ENCODE measurements at places on chromosomes 12 and 14. TPM values are rescaled to one million over a fixed set of nuclear protein-coding genes. Genes with fewer than 3 reads are reported as not detected.

DNA sequence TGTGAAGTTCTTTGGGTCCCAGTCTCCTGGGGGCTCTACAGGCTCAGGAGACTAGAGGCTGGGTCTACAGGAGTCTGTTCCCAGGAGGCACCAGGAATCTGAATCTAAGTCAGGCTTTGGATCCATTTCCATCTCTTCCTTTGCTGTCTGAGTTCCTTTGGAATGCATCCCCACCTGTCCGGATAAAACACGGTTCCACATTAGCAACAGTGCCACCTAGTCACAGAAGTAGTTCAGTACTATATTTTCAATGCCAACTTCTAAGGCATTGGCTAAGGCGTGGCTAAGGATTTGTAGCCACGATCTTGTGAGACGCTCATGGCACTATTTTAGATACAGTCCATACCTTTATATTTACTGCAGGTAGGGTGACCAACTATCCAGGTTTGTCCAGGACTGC is 15.1 kb downstream of the ZC2HC1C start:
- H3K4me3 ChIP-seq, result no peak overlapping the region
- DNase-seq, result no peak
- no peaks in the 10 kb centered on the region for H3K27me3 ChIP-seq
- H3K36me3 ChIP-seq, result peaks cover 41% of the 10 kb centered on the region
- H3K27ac ChIP-seq, result no peak overlapping the region
- H3K4me1 ChIP-seq, result no peaks in the 10 kb centered on the region

GRCh38 chr12:104641862-104642261 is 185.1 kb downstream of the CHST11 start:
- peaks cover 61% of the 10 kb centered on the region for H3K36me3 ChIP-seq
- H3K4me1 ChIP-seq, result peaks cover 44% of the 10 kb centered on the region
- no peak overlapping the region for H3K27ac ChIP-seq
- no peak overlapping the region for H3K4me3 ChIP-seq
- no peak for DNase-seq

GRCh38 chr12:122062832-122063693 is 15.5 kb upstream of the MLXIP start:
- peaks cover 8% of the 10 kb centered on the region for H3K4me1 ChIP-seq
- H3K27me3 ChIP-seq, result no peaks in the 10 kb centered on the region
- no peaks in the 10 kb centered on the region for H3K36me3 ChIP-seq
- DNase-seq, result no peak
- H3K27ac ChIP-seq, result no peak overlapping the region

Gene ZBTB42
- total RNA-seq, result 5.5 TPM

DNA sequence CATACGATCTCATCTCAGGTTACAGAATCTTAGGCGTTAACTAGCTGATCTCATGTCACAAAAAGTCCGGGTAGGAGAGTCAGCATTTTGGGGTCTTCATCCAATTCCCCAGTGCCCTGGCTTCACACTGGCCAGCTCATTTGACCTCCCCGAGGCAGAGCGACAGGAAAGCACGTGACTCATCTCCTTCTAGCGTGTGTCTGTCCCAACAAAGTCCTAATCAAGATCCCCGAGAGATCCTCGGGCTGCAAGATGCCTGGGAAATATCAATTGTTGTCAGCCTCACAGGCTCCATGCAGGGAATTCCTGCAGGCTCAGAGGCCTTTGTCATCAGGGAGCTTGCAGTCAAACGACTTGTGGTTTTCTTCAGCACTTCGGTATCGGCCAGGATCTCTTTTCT is 57.5 kb downstream of the ZNF664 start:
- H3K4me1 ChIP-seq, result no peaks in the 10 kb centered on the region
- no peak for DNase-seq
- H3K27ac ChIP-seq, result no peak overlapping the region
- no peak overlapping the region for H3K4me3 ChIP-seq
- H3K27me3 ChIP-seq, result peaks cover 4% of the 10 kb centered on the region
- no peaks in the 10 kb centered on the region for H3K36me3 ChIP-seq

- H3K4me3 ChIP-seq, result no peak overlapping the region
- H3K36me3 ChIP-seq, result no peaks in the 10 kb centered on the region
- H3K4me1 ChIP-seq, result no peaks in the 10 kb centered on the region
- H3K27ac ChIP-seq, result no peak overlapping the region
- no peak for DNase-seq
Measured at GRCh38 chr12:118982302-118982701, 961 bp downstream of the SRRM4 start.

- H3K27ac ChIP-seq, result peak overlapping the region; percentile 85
- no peaks in the 10 kb centered on the region for H3K27me3 ChIP-seq
- H3K4me1 ChIP-seq, result peaks cover 48% of the 10 kb centered on the region
- H3K36me3 ChIP-seq, result peaks cover 54% of the 10 kb centered on the region
Measured at GRCh38 chr14:50736932-50737419, 68.9 kb upstream of the SAV1 start.

Gene IQSEC3
- total RNA-seq, result 2.2 TPM

DNA sequence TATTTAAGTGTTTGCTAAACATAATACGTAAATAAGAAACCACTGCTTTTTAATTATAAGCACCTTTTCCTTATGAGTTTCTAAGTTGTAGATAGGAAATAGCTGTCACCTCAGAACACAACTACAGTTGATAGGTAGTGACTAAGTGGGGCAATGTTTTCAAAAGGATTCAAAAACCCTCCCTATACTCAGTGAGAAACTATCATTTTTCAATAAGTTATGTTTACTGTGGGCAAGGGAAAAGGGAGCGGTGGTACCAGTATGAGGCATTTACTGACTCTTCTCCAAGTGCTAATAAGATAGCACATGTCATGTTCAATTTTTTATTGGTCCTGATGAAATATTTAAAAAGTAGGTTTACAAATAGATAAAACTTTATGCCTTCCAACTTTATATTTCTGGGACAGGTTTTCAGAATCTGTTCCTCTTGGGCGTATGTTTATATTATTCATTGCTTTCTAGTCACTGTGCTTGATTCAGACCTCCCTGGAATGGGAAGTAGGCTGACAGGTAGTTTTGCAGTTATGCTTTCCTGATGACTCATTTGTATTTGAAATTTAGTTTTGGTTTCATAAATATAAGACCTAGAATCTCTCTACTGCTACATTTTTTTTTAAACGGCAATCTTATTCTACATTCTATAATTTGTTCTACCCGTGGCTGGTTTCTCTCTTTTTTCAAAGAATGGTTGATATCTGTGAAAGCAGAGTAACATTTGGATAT is 153.1 kb downstream of the TMEM117 start:
- peak overlapping the region; percentile 7 for H3K27ac ChIP-seq
- H3K36me3 ChIP-seq, result no peaks in the 10 kb centered on the region
- H3K4me1 ChIP-seq, result peaks cover 9% of the 10 kb centered on the region
- H3K27me3 ChIP-seq, result no peaks in the 10 kb centered on the region

DNA sequence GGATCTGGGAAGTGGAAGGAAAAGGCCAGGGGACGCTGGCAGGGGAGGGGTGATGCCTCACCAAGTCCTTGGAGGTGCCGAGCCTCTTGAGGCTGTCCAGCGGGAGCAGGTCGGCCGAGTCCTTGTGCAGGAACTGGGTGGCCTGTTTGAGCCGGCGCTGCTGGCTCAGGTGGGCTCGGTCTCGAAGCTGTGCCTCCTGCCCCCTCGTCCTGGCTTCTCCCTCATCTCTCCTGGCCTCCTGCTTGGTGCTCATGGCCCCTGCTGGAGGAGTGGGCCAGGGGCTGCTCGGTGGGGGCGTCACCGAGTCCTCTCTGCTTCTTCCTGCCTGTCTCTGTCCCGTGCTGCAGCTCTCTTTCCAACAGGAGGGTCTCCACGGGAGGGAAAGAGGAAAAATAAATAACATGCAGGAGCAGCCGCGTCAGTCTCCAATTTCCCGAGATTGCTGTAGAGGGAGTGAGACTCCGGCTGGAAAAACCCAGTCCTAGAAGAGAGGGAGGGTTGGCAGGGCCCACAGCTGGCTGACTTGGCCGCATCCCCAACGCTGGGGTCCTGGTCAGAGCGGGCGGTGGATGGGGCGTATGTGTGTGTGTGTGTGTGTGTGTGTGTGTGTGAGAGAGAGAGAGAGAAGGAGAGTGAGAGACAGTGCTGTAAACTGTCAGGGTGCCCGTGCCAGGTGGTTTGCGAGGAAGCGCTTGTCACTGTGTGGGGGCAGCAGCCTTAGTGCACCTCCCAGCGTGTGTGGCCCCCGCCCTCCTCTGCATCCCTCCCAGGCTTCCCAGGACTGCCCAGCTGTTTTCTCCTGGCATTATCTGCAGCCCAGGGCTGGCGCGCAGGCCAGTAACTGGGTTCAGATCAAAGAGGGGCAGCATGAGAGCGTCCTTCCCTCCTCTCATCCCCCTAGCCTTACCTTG is at the start of gene NRIP2:
Gene NRIP2, minus strand, starts transcription at position 455 of the 911 bp plus-strand sequence. Its CDS starts 52 bp downstream, at position 403.
- H3K27ac ChIP-seq, result no peak within 1 kb of the TSS
- no peaks in the 10 kb centered on the region for H3K27me3 ChIP-seq
- no peaks in the 10 kb centered on the region for H3K36me3 ChIP-seq
- no peak for DNase-seq
- H3K4me1 ChIP-seq, result no peaks in the 10 kb centered on the region

DNA sequence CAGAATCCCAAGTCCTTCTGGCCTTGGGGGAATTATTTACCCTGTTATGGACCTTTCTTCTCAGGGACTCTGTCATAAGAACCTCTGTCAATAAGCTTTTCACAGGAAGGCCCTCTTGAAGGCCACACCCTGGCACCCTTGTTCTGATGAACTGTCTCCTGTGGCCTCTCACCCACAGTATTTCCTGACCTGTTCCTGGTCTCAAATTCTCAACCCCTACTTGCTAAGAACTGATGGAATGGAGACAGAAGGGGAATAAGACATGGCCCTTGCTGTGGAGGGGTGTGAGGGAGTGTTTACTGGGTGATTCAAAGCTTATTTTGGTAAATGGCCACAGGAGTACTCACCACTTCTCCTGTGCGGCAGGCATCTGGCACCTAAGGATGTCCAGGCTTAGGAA is 1082.9 kb downstream of the BCL11B start:
- H3K4me3 ChIP-seq, result peak overlapping the region; percentile 79
- peaks cover 90% of the 10 kb centered on the region for H3K4me1 ChIP-seq
- H3K36me3 ChIP-seq, result peaks cover 10% of the 10 kb centered on the region
- no peaks in the 10 kb centered on the region for H3K27me3 ChIP-seq
- H3K27ac ChIP-seq, result peak overlapping the region; percentile 98
- peak; percentile 80 for DNase-seq

DNA sequence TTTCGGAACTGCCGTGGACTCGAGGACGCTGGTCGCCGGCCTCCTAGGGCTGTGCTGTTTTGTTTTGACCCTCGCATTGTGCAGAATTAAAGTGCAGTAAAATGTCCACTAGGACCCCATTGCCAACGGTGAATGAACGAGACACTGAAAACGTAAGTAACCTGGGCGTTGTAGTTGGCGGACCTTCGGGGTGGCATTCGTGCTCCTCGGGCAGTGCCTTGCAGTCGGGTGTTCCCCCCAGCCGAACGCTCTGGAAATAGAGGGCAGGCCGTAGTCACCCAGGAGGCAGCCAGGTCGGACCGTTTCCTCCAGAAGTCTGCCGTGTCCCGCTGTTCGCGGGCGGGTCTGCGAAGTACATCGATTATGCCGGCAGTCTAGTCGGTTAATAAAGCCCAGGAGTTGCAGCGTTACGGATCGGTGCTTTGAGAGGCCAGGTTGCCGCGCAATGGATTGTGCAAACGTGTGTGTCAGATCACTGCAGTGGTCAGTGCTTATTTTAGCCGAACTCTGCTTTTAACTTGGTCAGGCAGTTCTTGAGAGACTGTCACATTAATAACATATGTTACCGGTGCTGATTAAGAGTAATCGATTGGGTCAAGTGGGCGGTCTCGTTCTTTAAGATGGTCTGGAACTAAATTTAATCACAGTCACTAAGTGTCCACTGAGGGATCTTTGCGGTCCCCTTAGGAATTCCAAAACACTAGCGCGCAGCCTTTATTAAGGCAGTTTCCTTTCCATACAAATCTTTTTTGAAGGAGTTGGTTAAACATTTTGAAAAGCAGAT is 906 bp downstream of the MARK3 start:
- H3K4me3 ChIP-seq, result peak overlapping the region; percentile 90
- peak; percentile 69 for DNase-seq
- peaks cover 9% of the 10 kb centered on the region for H3K36me3 ChIP-seq
- peaks cover 3% of the 10 kb centered on the region for H3K27me3 ChIP-seq
- H3K4me1 ChIP-seq, result peaks cover 49% of the 10 kb centered on the region
- peak overlapping the region; percentile 92 for H3K27ac ChIP-seq

DNA sequence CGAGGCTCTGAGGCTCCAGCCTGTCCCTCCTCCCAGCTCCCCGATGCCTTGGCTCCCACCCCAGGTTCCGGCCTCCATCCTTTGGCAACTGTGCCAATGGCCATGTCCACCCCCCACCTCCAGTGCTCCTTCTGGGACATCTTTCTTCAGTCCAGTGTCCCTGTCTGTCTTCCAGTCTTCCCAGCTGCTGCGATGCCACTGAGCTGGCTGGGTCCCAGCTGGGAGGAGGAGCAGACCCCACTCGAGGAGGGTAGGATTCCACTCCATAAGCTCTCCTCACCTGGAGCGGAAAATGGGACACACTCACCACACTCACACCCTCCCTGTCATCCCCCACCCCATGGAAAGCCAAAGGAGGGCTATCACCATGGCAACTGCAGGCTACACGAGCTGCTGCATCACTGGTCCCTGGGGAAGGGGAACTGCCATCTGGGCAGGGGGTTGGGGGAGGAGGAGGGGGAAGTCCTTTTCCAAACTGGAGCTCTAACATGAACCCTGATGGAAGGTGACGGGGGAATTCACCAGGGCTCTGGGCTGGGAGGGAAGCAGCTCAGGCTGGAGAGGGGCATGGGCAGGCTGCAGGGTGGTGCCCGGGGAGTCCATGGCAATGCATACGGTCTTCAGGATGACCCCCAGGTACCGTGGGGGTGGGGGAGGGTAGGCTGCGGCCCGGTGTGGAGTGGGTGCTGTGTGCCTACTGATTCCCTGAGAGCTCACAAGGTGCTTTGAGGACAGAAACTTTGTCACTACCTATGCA is 94.3 kb downstream of the LRRC74A start:
- H3K4me3 ChIP-seq, result no peak overlapping the region
- no peak for DNase-seq
- no peak overlapping the region for H3K27ac ChIP-seq
- no peaks in the 10 kb centered on the region for H3K27me3 ChIP-seq
- H3K4me1 ChIP-seq, result peaks cover 14% of the 10 kb centered on the region

Gene TDRD9
- total RNA-seq, result 1.2 TPM

Gene CIROP
- not detected for total RNA-seq

GRCh38 chr12:119068129-119068856 is 87.0 kb downstream of the SRRM4 start:
- no peak overlapping the region for H3K4me3 ChIP-seq
- no peak overlapping the region for H3K27ac ChIP-seq
- H3K4me1 ChIP-seq, result no peaks in the 10 kb centered on the region

GRCh38 chr12:121968876-121969275 is 50.5 kb downstream of the CFAP251 start:
- peaks cover 3% of the 10 kb centered on the region for H3K27me3 ChIP-seq
- no peak for DNase-seq
- no peaks in the 10 kb centered on the region for H3K4me1 ChIP-seq

GRCh38 chr12:77387214-77387613 is 321.8 kb upstream of the E2F7 start:
- no peaks in the 10 kb centered on the region for H3K4me1 ChIP-seq
- no peaks in the 10 kb centered on the region for H3K27me3 ChIP-seq
- H3K4me3 ChIP-seq, result no peak overlapping the region
- DNase-seq, result no peak
- H3K36me3 ChIP-seq, result no peaks in the 10 kb centered on the region
- H3K27ac ChIP-seq, result no peak overlapping the region

Gene ANO4
- total RNA-seq, result not detected
